ENCODE measurements at places on chromosomes 7 and 10.

GRCh38 chr10:102375250-102375649 lies 20.3 kb upstream of the NFKB2 start:
- no peak for DNase-seq

DNA sequence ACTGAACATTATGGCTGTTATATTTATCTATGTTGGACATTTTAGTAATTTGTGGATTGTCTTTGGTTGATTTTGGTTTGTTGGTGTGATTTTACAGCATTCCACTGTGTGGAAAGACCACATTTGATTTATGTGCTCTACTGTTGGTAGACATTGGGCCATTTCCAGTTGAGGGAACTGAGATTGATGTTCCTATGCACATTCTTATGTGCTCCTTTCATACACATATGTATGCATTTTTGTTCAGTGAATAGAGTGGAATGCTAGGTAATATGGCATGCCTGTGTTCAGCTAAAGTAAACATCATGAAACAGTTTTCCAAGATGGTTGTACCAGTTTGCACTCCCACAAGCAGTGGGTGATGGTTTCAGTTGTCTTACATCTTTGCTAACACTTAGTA lies 15.1 kb downstream of the CACNB2 start:
- no peak for DNase-seq

DNA sequence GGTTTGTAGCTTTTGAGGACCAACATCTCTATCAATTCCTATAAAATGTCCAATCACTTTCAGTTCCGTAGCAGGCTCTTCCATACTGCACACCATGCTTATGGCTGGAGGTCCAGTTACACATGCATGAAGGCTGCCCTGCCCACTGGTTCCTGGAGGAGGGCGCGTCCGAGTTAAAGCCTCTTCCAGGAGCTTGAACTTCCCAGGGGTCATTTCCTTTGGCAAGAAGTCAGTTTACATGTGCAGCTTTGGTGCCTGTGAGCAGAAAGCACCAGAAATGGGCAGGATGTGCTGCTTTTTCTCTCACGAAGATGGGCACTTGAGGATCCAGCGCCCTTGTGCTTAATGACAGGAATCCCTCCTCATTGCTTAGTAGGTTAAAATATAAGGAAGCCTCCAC lies 17.6 kb upstream of the PHYH start:
- no peak for DNase-seq

DNA sequence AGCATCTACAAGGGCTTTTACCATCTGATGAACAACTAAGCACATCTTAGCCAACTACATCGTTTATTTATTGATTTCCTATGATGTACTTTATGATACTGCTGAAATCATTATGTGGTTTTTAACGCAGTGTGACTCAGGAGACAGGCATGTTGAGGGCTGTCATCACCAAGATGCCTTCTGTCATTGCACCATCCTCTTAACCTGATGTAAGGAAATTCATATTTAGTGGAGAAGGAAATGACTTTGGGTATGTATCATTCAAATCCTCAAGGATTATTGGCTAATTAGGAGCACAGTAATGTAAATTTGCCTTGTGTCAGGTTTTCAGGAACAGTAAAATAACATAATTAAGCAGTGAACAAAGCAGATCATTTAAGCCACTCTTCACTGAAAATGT lies 138.5 kb upstream of the MGMT start:
- DNase-seq = no peak

DNA sequence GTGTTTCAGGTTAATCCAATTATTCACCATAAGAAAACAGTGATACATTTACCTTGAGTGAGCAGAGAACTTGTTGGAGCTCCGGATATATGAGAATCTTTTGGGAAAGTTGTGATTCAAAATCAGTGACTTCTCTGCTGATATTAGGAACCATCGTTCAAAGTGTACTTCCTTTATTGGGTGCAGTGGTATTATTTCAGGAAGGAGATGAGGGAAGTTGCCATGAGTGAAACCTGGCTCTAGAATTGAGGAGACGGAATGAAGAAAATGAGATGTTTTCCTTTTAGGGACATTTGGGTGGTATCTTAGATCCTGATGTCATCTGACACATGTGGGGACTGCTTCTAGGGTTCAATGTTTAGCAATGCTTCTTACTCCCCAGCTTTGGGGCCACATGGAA lies 343.9 kb downstream of the ABCA13 start:
- DNase-seq = no peak

DNA sequence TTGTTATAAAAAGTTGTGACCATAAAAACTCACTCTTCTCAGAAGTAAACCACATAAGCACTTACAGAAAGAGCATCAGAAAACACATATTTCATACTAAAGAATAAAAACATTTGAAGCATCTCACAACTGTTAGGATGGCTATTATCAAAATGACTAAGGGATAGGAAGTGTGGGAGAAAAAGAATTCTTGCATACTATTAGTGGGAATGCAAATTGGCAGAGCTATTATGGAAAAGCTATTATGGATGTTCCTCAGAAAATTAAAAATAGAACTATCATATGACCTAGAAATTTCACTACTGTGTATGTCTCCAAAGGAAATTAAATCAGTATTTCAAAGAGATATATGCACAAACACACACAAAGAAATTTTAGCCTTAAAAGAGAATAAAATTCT lies 25.2 kb upstream of the POT1 start:
- DNase-seq = no peak

Data from GM04504 (cell line).